ENCODE measurements at places on chromosomes 4 and X. TPM values are rescaled to one million over a fixed set of nuclear protein-coding genes. Genes with fewer than 3 reads are reported as not detected.
A peak's percentile ranks its signal among the peaks of the same experiment; 100 is the strongest.

DNA sequence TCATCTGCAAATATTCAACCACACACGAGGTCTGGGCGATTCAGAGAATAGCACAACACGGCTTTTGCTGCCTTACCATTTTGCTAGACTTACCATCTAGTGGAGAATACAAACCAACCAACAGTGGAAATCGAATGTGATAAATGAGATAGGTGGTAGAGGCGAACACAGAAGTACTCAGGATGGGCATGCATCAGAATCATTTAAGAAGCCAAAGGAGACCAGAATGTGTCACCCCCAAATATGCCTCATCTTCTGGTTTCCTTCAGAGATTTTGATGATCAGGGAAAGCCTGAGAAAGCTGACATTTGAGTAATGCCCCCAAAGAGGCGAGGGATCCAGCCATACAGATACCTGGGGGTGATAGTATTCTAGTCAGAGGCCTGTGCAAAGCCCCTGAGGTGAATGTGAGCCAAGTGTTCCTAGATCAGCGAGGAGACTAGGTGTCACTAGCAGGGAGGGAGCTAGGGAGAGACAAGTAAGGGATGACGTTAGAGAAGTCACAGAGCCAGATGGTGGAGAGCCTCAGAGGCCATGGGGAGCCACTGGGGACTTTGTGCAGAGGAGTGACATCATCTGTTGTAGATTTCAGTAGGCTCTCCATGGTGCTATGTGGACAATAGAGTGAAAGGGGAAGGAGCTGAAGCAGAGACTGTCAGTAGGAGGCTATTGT lies 1.7 kb downstream of the MTMR1 start:
- DNase-seq, result no peak

- no peak for DNase-seq
These were observed 4.7 kb upstream of the ZXDB start for GRCh38 chrX:57587062-57587461.

- peak; percentile 17 for DNase-seq
These were observed 43.8 kb upstream of the CLDN34 start for GRCh38 chrX:9923357-9923756.

- no peak for DNase-seq
These were observed 35.8 kb upstream of the TNIP3 start for GRCh38 chr4:121199742-121200561.

DNA sequence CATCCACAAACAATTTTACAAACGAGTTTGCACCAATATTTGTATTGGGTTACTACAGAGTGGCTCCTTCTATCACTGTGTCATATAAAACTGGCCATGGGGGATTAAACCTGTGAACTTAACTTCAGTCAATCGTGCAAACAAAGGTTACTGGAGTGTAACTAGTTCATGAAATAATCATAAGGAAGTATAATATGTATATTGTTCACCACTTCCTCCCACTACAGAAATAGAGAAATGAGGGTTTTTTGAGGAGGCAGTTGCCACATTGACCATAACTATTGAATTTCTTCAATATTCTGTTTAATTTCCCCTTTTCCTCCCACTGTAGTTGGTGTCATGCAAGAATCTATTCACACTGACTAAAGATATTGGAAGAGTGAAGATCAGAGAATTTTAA lies at the start of gene GPR82:
TSS of gene GPR82 (plus strand) at position 356 of the 400 bp plus-strand sequence. CDS start 2,846 bp downstream, outside the sequence.
- DNase-seq, result no peak

DNA sequence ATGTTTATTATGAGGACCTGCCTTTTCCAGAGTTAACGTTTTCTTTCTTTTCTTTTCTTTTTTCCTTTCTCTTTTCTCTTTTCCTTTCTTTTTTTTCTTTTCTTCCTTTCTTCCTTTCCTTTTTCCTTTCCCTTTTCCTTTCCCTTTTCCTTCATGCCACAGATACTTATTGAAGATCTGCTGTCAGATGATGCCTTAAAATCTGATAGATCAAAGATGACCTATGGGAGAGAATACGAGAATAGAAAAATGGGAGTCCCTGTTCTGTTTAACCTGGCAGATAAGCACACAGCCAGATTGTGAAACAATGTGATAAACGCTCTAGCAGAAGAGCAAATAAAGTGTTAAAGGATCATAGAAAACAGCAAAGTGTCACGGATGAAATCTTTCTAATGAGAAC lies 38.9 kb downstream of the AFF1 start:
- DNase-seq, result no peak

DNA sequence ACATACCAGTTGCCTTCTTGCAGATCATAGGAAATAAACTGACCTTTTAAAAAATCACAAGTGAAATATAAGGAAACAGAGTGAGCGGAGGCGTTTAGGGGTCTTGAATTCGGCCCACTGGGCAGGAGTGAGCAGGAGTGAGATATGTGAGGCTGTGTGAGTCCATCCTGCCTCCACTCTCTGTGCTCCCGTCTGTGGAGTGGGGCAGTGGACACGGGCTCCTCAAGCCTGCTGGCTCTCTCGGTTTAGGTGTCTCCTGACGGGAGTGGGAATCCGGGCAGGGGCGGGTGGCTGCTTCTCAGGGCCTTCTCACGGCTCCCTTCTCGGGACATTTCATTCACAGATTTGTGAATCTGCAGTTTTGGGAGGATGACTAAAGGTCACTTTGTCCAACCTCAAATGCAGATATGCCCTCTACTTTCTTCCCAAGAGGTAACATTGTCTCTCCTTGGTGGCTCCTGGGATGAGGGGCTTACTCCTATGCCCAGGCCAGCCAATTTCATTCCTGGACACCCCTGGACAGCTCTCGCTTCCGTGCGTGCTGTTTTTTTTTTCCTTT lies 27.6 kb downstream of the CYTL1 start:
- no peak for DNase-seq

- DNase-seq, result peak; percentile 44
These were observed 6.8 kb upstream of the ANOS1 start for GRCh38 chrX:8738588-8739189.

GRCh38 chr4:53371049-53371448 lies 5.2 kb upstream of the SCFD2 start:
- no peak for DNase-seq

DNA sequence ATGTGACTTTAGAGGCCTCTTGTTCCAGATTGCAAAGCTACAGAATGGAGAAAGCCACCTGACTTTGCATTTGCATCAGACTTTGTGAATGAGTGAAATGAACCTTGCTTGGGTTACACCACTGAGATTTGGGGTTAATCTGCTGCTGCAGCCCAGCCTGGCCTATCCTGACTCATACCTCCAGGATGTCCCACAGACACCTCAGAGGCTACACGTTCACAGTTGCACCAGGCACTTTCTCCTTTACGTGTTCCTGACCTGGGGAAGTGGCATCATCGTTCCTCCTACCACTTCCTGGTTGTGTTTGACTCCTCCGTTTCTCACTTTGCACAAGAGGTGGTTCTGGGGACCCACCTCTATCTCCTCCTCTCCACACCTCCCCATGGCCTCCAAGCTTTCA lies 9.2 kb upstream of the SORCS2 start:
- DNase-seq, result no peak

- DNase-seq, result no peak
These were observed 46.2 kb downstream of the CXCL13 start for GRCh38 chr4:77651820-77652219.

DNA sequence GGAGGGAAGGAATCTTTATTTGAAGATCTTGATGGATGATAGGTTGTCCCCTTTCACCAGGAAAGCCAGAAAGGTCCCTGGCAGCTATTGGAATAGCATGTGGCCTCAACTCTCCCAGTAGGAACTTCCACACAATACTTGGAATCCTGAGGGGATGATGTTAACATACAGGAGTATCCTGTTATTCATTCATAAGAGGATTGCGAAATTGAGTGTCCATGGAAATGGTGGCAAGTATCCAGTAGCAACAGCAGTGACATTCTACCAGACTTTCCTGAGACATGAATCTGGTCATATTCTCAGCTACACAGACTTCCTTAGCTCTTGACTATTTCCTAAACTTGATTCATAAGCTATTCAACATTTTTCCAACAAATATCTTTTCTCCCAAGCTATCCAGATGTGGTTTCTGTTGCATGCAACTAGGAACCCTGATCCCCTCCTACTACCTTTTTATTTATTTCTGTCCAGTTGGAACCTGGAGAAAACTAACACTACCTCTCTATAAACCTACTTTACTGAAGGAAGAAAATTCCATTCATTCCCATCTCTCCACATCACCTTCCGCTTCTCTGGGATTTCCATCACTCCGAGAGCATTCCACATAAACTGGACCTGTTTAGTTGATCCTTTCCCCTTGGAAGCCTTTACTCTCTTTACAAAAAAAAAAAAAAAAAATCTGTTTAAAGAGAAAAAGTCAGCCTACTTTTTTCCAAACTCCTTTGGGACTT lies 101.8 kb downstream of the ANXA5 start:
- DNase-seq, result peak; percentile 95

- DNase-seq, result no peak
These were observed 155.6 kb downstream of the PCDH7 start for GRCh38 chr4:30875658-30876269.

DNA sequence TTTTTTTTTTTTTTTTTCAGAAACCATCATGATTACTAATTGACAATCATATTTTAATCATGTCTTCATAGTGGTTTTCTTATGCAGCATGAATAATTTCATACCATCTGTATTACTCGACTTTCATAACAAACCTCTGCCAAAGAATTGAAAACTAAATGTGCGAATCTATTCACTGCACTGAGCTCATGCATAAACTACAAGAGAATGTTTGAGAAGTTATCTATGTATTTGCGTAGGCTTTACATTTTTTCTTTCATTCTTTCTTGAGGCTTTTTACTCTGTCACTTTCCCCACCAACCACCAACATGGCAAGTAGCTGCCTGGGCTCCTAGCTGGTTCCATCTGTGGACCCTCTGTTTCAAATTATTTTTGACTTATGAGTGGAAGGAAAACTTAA lies 1761.0 kb downstream of the STIM2 start:
- DNase-seq, result no peak

GRCh38 chr4:158250321-158250720 lies 40.0 kb downstream of the TMEM144 start:
- no peak for DNase-seq

DNA sequence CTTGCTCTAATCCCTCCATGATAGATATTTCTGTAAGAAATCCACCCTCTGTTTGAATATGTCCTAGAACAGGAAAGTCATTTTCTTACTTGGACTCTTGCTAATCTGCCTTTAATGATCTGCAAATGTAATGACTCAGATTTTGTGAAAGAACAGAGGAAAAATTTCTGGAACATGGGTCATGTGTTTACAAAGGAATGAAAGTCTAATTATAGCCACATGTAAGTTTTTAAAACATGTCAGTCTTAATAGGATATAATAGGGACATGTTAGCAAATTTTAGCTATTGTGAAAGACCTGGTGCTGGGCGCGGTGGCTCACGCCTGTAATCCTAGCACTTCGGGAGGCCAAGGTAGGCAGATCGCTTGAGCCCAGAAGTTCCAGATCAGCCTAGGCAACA lies 47.6 kb downstream of the GRK4 start:
- peak; percentile 5 for DNase-seq

DNA sequence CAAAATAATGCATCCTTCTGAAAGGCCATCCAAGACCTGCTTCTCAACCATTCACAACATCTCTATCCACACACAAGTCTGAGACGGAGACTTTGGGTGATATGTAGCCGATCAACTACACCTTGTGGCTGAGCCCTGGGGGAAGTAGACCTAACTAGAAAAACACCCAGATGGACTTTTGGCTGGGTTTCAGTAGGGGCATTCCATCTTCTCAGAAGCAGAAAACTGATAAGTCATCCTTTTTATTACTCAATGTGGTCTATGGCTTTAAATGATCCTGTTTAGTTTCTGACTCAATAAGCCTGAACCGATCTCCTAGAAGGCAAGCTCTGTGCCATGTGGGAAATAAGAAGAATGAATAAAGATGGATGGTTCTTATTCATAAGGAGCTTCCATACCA lies 82.5 kb upstream of the AFF2 start:
- DNase-seq, result no peak

GRCh38 chrX:110241816-110242215 lies 76.1 kb downstream of the AMMECR1 start:
- DNase-seq, result no peak

- no peak for DNase-seq
These were observed at the start of gene MAGEA8 for GRCh38 chrX:149881081-149881711. TSS of gene MAGEA8 (plus strand) at chrX:149881183. CDS start at chrX:149884273, 3,090 bp downstream.

DNA sequence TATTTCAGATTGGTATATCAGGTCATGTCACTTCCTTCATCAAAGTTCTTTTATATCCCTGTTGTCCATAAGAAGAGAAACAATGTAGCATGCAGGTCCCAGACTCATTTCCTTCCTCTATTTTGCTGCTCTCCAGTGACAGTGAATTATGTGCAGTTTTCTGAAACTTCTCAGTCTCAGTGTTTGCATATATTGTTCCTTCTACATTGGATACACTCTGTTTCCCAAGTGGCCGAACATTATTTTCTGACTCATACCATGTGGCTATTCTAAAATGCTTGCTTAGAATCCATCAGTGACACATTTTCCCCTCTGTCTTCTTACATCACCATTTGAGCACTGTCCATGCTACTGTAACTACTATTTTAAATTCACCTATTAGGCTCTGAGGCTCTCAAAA lies 305.7 kb downstream of the PDHA2 start:
- DNase-seq, result no peak

GRCh38 chrX:79170476-79171035 lies 26.1 kb downstream of the GPR174 start:
- no peak for DNase-seq

- no peak for DNase-seq
These were observed 62.4 kb downstream of the NPNT start for GRCh38 chr4:105957680-105958079.

- no peak for DNase-seq
These were observed 74.0 kb downstream of the STK32B start for GRCh38 chr4:5125321-5125720.

DNA sequence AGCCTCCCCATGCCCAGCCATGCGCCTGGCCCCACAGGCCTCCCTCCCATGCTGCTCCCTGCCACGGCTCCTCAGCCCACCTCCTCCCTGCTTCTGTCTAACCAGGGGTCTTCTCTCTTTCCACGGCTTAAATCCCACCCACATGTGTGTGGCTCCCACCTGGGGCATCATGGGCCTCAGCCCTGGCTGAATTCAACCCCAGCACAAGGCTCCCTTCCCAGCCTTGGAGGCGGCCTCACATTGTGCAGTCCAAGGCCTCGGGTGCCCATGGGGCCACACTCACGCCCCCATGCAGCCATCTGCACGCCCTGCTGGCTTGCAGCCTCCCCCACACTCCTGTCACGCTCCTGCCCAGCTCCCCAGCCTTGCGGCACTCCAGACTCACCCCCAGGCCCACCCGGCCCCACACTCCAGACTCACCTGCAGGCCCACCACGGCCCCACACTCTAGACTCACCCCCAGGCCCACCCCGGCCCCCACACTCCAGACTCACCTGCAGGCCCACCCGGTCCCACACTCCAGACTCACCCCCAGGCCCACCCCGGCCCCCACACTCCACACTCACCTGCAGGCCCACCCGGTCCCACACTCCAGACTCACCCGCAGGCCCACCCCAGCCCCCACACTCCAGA lies 27.0 kb downstream of the MAEA start:
- DNase-seq, result no peak

GRCh38 chrX:104695593-104695992 lies 129.6 kb downstream of the IL1RAPL2 start:
- DNase-seq, result no peak

The CLIC2 gene
- total RNA-seq, result 19.2 TPM

The RXFP1 gene
- not detected for total RNA-seq

The HTN1 gene
- not detected for total RNA-seq

The CT55 gene
- not detected for total RNA-seq

The DCAF8L2 gene
- total RNA-seq, result not detected
